Progenitor cell of endocrine pancreas (in vitro differentiated cells): ENCODE measurements at places on chromosomes 3 and 15. TPM values are rescaled to one million over a fixed set of nuclear protein-coding genes. Genes with fewer than 3 reads are reported as not detected.

FAH gene
- 18.2 and 18.4 TPM in 2 replicates for total RNA-seq

DNA sequence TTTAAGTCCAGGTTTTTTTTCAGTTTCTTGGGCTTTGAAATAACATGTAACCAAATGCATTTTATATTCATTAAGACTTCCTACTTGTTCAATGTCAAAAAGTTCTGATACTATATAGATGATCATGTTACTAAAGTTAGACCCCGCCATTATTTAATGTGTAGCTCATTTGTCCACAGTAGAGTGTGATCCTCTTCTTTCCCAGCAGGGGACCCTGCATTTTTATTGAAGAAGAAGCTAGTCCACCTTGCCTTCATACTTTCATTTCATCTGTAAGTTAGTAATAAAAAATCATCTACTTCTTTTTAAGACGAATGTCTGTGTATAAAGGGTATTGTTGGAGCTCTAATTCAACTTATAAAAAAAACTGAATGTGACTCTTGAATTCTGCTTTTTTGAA lies 404.6 kb downstream of the SI start:
- no peaks in the 10 kb centered on the region for H3K4me1 ChIP-seq
- no peaks in the 10 kb centered on the region for H3K27me3 ChIP-seq
- DNase-seq = no peak
- H3K36me3 ChIP-seq = no peaks in the 10 kb centered on the region
- no peak overlapping the region for H3K27ac ChIP-seq
- H3K4me3 ChIP-seq = no peak overlapping the region

DNA sequence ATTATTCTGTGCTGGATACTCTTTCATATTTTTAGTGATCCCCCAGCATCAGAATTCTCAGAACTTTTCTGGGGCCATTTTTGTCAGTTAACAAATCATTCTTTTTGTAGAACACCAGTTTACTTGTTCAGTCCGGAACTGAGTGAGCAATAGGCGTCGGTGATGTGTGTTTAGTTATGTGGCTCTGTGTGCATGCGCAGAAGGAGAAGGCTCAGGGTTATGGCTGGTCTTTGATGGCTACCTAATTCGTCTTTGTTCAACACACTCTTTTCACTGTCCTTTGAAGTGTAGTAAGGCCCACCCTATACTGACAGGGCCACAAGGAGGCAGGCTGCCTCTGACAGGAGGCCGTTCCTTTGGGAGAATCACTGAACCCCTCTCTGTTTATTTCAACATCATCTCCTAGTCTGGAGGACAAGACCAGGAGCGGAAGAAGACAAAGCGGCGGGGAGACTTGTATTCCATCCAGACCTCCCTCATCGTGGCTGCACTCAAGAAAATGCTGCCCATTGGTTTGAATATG lies 158.2 kb upstream of the CHRM5 start:
- no peaks in the 10 kb centered on the region for H3K27me3 ChIP-seq
- no peak for DNase-seq

DNA sequence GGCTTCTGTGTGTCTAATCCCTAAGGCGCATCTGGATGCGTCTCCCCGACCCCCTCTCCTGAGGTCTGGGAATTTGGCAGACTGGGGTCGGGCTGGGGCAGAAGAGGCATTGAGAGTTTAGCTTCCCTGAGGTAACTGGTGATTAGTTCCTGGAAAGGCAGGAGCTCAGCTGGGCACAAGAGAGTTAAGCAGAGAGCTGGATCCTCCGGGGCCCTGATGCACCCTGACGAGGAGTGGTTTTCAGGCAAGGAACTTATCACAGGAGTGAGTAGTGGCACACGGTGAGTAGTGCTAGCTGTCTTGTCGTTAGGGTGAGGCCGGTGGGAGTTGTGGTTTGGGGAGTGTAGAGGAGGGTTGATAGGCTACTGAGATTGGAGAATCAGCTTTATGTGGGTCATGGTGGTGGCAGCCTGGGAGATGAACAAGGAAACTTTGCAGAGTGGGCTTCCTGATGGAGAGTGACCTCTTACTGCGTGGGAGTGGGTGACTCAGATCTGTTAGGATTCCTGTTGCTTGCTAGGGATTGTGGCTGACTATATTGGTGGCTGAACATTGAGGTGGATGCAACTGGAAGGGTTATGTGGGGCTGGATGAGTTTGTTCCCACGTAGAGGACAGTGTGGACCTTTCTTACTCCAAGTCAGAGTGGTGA lies 897 bp downstream of the RAD54L2 start:
- H3K4me3 ChIP-seq = peak overlapping the region; percentile 94
- peak overlapping the region; percentile 97 for H3K27ac ChIP-seq
- peaks cover 25% of the 10 kb centered on the region for H3K4me1 ChIP-seq
- DNase-seq = no peak
- H3K36me3 ChIP-seq = peaks cover 2% of the 10 kb centered on the region
